Daoy (cell line): ENCODE measurements at places on chromosomes 11 and 22. TPM values are rescaled to one million over a fixed set of nuclear protein-coding genes. Genes with fewer than 3 reads are reported as not detected.

The ROM1 gene
- total RNA-seq, result 0.33 and 2.7 TPM in 2 replicates

The SHANK2 gene
- 0.06 and 0.29 TPM in 2 replicates for total RNA-seq

The WT1 gene
- total RNA-seq, result 8.0 and 10.7 TPM in 2 replicates

The PLAAT5 gene
- not detected in 2 replicates for total RNA-seq

The CCDC157 gene
- 1.5 and 2.7 TPM in 2 replicates for total RNA-seq

The HOATZ gene
- not detected in 2 replicates for total RNA-seq

The TOLLIP gene
- 7.6 and 16.3 TPM in 2 replicates for total RNA-seq

The PARVG gene
- 9.0 and 9.5 TPM in 2 replicates for total RNA-seq

The DEFB131B gene
- total RNA-seq, result not detected in 2 replicates

The TEX12 gene
- total RNA-seq, result not detected in 2 replicates

The FAT3 gene
- total RNA-seq, result 1.1 and 1.5 TPM in 2 replicates

The CHADL gene
- total RNA-seq, result 0.46 TPM in 1 of 2 replicates, not detected in the other

The NELL1 gene
- not detected in 2 replicates for total RNA-seq

The SLC29A2 gene
- 0.48 and 0.86 TPM in 2 replicates for total RNA-seq

The IGSF22 gene
- total RNA-seq, result not detected in 2 replicates

The GLB1L2 gene
- 12.6 and 13.4 TPM in 2 replicates for total RNA-seq

The VPREB1 gene
- total RNA-seq, result not detected in 2 replicates

The UPK2 gene
- total RNA-seq, result not detected in 2 replicates

The MMP10 gene
- total RNA-seq, result not detected in 2 replicates

The TTLL8 gene
- not detected in 2 replicates for total RNA-seq

The UBQLNL gene
- total RNA-seq, result not detected in 2 replicates

The OR2AT4 gene
- under 0.01 TPM in 1 of 2 replicates, not detected in the other for total RNA-seq
